ENCODE measurements at places on chromosomes 16 and 17. TPM values are rescaled to one million over a fixed set of nuclear protein-coding genes. Genes with fewer than 3 reads are reported as not detected.

TNFRSF12A gene
- total RNA-seq = 478 TPM

MKS1 gene
- 14.1 TPM for total RNA-seq

CMTM1 gene
- 48.4 TPM for total RNA-seq

OR1F1 gene
- 0.40 TPM for total RNA-seq

CSH2 gene
- total RNA-seq = not detected

SPATA22 gene
- not detected for total RNA-seq

FZD2 gene
- 28.5 TPM for total RNA-seq

HIGD1B gene
- not detected for total RNA-seq
